Activated CD4-positive, CD25-positive, alpha-beta regulatory T cell treated with anti-CD3 and anti-CD28 coated beads, Interleukin-2, amount 50 U/mL, for 16 hours (primary cell): ENCODE measurements at places on chromosomes 4 and X.

GRCh38 chr4:169153481-169154087, 117.2 kb downstream of the SH3RF1 start:
- no peak for DNase-seq

DNA sequence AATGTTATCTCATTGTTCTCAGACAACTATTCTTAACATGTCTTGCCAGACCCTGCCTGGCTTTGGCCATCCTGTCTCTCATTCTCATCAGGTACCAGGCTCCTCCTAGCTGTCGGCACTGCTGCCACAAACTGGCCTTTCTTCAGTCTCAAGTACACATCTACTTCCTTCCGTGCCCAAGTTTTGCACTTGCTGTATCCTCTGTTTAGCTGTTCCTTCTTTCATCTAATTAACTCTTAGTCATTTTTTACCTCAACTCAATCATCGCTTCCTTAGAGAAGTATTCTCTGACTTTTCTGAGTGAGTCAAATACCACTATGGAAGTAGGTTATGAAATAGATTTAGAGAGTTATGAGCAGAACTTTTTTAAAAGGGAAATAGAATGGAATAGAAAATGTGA, 19.7 kb downstream of the CXCL3 start:
- no peak for DNase-seq

- no peak for DNase-seq
Measured at GRCh38 chr4:155433636-155434360, 57.0 kb upstream of the MAP9 start.

DNA sequence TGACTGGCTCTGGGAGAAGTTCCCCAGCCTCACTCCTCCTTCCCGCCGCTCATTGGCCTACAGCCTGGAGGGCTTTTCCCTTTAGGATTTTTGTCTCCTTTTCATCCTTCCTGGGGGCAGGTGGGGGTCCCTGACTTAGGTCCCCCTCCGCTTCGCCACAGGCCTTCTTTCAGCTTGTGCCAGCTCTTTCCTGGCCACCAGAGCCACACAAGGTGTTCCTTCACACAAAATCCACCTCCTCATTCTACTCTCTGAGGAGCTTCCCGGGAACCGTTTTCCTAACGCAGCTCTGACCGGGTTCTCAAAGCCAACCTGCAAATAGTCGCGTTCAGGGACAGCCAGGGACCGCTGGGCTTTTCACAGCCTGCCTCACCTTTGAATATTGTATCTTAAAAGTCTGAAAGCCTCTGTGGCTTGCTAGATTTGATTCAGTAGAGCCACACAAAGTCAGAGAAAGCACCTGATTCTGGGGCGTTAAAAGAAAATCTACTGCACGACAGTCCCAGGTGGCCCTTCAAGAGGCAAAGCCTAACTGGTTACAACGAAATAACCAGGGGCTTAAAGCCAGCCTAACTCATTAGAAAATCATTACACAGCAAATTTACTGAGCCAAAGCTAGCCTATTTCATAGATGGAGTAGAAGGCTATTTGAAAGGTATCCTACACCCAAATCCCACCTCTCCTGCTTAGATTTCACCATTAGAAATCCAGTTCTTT, 731 bp upstream of the GPC3 start:
- no peak for DNase-seq

DNA sequence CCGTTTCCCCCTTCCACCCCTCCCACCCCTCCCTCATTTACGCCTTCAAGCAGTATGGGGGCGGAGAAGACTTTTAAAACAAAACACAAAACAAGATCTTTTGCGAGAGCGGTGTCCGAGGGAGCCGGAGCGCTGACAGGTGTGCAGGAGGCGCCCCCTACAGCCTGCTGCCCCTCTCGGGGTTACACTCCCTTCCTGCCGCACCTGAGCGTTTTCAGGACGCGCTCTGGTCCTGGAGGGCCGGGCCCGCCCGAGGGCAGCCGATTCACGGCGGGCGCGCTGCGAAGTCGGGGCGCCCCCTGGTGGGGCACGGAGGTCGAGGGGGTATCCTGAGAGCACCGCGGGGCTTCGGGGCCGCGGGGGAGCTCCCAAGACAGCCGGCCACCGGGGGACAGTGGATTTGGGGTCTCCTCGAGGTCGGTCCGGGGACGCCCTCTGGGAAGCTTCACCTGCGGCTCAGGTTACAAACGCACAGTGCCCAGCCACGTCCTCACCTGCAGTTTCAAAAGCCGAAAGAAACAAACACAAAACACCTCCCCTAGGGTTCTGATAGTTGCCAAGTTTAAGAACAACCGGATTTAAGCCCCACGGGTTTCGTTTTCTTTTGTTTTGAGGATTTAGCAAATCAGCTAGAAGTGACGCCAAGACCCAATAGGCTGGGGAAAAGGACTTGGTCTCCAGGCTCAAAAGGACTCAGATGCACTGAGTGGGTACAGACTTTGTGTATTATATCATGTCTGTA, 8.0 kb upstream of the NEUROG2 start:
- DNase-seq = peak; percentile 42

- no peak for DNase-seq
Measured at GRCh38 chr4:16830081-16830480, 68.4 kb downstream of the LDB2 start.

DNA sequence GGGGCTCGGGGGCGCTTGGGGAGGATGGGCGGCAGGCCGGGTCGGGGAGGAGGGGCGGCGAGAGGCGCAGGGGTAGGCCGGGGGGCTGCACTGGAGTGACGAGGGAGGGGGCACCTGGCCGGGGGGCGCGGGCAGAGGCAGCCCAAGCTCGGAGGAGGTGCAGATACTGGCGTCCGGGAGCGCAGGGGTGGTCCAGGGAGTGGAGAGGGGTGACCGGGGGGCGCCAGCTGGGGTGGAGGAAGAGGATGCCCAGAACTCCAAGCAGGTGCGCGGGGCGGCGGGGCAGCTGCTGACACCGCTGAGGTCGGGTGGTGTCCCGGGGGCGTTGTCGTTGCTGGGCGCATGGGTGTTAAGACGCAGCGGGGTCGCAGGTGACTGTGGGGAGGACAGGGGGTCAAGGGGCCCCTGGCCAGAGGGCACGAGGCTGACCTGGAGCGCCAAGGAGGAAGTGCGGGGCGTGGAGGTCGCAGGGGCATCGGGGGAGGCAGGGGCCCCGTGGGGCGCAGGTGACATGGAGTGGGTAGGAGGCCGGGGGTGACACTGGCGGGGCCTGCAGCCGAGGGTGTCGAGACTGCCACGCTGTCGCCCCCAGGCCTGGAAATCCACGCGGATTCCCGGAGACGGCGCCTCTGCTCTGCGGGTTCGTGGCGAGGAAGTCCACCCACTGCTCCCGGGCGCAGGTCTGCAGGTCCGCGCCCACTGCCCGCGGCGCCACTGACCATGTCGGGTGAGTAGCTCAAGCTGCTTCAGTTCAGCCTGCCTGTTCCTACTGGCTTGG, 928 bp downstream of the GYG2 start:
- DNase-seq = no peak

GRCh38 chr4:114780205-114780604, 181.6 kb downstream of the UGT8 start:
- no peak for DNase-seq

GRCh38 chr4:124253080-124253479, 459.5 kb downstream of the ANKRD50 start:
- no peak for DNase-seq

- DNase-seq = no peak
Measured at GRCh38 chr4:87144356-87144755, 76.1 kb downstream of the KLHL8 start.

- no peak for DNase-seq
Measured at GRCh38 chr4:83022724-83023450, 12.1 kb upstream of the COPS4 start.

- DNase-seq = peak; percentile 14
Measured at GRCh38 chrX:46325312-46325877, 219.8 kb downstream of the ZNF674 start.

GRCh38 chr4:5998333-5998936, 19.8 kb downstream of the C4orf50 start:
- DNase-seq = peak; percentile 8

DNA sequence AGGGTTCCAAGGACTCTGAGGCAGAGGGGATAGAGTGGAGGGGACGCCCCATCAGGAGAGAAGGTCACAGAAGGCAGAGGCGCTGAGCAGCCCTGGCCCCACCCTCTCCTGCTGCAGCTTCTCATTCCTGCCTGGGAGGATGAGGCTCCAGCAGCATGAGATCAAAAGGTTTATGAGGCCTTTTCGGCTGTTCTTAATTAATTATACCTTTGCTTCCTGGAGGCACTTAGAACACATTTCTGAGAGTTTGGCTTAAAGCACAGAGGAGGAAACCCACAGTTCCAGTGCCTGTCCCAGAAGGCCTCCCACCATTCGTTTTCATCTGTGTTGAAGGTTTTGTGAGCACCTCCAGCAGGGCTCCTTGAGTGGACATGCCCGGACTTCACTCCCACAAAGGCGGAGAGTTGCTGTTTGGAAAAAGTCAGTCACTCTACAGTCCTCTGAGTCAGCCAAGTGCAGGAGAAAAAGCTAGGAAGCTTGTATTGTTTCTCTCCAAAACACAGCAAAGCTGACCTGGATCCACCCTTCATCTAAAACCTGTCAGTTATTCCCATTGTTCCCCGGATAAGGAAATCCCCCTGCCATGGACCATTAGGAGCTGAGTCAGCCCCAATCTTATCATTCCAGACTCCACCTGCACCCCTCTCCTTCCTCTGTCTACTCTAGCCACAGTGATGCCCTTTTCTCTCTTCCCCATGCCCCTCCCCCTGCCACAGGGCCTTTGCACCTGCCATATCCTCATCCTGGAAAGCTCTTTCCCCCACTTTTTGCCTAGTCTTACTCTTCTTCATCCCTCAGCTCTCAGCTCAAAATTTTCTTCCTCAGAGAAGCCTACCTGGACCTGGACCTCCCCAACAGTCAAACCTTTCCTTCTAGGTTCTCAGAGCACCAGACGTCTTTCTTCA, 276.8 kb downstream of the FBXW7 start:
- DNase-seq = no peak

DNA sequence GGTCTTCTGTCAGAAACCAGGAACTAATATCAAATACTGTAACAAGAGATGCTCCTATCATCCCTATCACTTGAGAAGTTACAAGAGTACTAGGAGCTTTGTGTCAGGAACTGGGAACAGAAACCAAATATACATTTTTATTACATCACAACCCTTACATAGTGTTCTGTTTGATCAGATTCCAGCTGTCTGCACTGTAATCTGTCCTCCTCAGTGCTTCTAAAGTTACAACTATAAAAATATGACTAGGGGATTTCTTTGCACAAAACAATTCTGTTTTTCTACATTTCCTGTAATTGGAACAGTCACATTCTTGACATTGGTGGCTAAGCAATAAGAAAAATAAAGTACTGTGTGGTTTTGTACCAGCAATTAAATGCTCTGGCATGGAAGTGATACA, 686.0 kb downstream of the PDHA2 start:
- no peak for DNase-seq

DNA sequence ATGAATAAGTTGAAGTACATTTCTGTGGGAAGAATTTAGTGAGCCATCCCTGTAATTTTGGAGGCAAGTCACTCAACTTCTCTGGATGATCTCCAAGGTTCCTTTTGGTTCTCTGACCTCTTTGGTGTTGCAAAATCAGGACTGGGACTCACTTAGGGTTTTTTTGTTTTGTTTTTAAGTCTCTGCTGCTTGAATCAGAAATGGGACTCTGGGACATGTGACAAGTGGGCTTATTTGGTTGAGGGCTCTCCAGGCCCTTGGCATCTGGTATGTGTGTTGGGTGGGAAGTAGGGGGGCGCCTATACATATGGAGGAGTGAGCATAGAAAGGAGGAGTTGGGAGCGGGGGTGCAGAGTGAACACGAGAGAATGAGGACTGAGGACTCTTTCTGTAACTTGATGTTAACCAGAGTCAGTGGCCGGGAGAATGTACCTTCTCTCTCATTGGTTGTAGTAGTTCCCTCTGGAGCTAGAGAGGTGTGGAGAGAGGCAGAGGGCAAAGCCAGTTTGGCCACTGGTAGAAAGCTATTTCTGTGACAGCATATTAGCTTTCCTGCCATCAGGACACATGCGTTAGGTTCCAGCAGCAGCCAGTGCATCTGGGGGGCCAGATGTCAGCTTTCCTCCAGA, 1.9 kb downstream of the ARHGAP10 start:
- DNase-seq = no peak

GRCh38 chr4:158710814-158711213, 12.4 kb downstream of the PPID start:
- no peak for DNase-seq

DNA sequence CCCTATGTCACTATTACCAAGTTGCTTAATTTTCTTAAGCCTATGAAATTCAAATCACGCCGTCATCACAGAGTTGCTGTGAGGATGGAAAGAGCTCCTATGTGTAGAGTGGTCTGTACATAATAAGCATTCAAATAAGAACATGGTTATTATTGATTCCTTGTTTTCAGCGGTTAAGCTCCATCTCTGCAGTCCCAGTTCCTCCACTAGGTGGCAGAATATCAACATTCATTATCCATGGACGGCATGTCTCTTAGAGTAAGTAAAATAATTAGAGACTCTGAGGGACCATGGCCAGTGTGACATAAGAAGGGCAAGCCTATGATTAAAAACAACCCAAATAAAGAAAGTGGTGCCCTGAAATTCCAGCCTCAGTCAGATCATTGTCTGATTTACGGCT, 132.5 kb upstream of the NHS start:
- DNase-seq = no peak

GRCh38 chr4:180695851-180696250, 1547.4 kb upstream of the TENM3 start:
- no peak for DNase-seq

GRCh38 chrX:102067966-102068723, 57.3 kb upstream of the TCEAL2 start:
- DNase-seq = no peak

- peak; percentile 65 for DNase-seq
Measured at GRCh38 chrX:132218100-132218812, 991 bp downstream of the RAP2C start.
